Neural progenitor cell (in vitro differentiated cells): ENCODE measurements at places on chromosomes 6 and 20. TPM values are rescaled to one million over a fixed set of nuclear protein-coding genes. Genes with fewer than 3 reads are reported as not detected.

DNA sequence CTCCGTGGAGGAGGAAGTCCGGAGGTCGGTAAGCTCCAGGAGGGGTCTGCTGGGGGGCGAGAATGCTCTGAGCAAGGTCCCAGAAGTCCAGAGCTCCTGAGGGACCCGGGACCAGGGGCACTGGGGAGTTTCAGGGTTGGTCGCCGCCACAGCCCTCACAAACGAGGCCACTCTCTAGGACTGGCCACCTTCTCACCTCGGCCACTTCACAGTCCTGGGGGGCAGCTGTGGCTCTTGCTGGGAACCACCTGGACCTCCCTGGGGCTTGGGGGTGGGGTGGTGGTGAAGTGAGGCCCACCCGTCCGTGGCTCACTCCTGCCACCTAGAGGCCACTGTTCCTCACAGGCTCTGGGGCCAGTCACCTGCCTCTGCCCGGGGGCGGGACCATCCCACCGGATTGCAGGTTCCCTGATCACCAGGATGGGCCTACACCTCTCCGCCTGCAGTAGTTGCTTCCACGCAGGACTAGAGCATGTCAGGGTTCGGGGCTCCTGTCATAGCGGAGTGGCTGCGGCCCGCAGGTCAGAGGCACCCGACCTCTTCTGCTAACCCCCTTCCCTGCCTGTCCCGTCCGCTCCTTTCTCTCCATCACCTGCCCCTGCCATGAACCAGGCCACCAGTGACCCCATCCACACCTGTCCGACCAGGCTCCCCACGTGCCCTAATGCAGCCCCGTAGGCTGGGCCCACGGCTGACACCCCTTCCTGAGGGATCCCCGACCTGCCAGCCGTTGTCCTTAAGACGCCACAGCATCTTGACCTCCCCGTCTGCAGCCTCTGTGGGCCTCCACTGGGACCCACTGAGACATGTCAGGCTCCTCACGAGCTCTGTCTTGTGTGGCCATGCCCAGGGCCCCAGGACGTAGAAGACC, 5.1 kb upstream of the TCEA2 start:
- H3K4me1 ChIP-seq = peaks cover 4% of the 10 kb centered on the region
- H3K4me3 ChIP-seq = no peak overlapping the region
- no peak overlapping the region for H3K27ac ChIP-seq
- peaks cover 5% of the 10 kb centered on the region for H3K27me3 ChIP-seq
- H3K36me3 ChIP-seq = no peaks in the 10 kb centered on the region
- DNase-seq = peak; percentile 85

- no peak overlapping the region for H3K4me3 ChIP-seq
- H3K27ac ChIP-seq = no peak overlapping the region
- DNase-seq = no peak
- no peaks in the 10 kb centered on the region for H3K27me3 ChIP-seq
- H3K4me1 ChIP-seq = no peaks in the 10 kb centered on the region
- no peaks in the 10 kb centered on the region for H3K36me3 ChIP-seq
These were observed 38.0 kb downstream of the MACROD2 start for GRCh38 chr20:14033310-14033709.

- peaks cover 49% of the 10 kb centered on the region for H3K27me3 ChIP-seq
- peaks cover 7% of the 10 kb centered on the region for H3K4me1 ChIP-seq
- no peak overlapping the region for H3K27ac ChIP-seq
- H3K4me3 ChIP-seq = no peak overlapping the region
- no peak for DNase-seq
- H3K36me3 ChIP-seq = no peaks in the 10 kb centered on the region
These were observed 185.6 kb downstream of the OR2B2 start for GRCh38 chr6:27726619-27727023.

GRCh38 chr20:60485012-60485760, 527.0 kb downstream of the CDH26 start:
- no peak for DNase-seq
- no peak overlapping the region for H3K4me3 ChIP-seq
- no peak overlapping the region for H3K27ac ChIP-seq
- H3K36me3 ChIP-seq = no peaks in the 10 kb centered on the region

- H3K4me1 ChIP-seq = peaks cover 21% of the 10 kb centered on the region
- no peaks in the 10 kb centered on the region for H3K36me3 ChIP-seq
- no peaks in the 10 kb centered on the region for H3K27me3 ChIP-seq
These were observed 28.3 kb downstream of the METTL24 start for GRCh38 chr6:110329714-110330436.

DNA sequence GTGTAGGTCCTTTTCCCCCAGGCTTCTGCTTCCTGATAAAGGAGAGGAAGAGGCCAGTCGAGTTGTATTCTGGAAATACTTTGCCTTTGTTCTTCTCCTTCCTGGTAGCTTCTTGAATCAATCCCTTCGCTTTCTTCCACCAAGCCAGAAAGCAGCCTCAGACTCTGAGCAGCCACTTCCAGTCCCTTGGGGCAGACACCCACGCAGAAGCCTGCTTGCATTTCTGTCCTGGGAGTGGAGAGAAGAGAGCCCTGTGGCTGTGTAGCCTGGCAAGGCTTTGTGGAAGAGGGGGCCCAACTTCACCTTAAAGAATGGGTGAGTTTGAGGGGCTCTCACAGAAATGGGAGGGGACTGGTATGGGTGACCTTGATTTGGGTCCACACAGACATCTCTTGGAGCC, 211.0 kb upstream of the SSTR4 start:
- DNase-seq = no peak
- H3K36me3 ChIP-seq = no peaks in the 10 kb centered on the region
- H3K4me1 ChIP-seq = peaks cover 6% of the 10 kb centered on the region
- no peak overlapping the region for H3K27ac ChIP-seq

- H3K27me3 ChIP-seq = no peaks in the 10 kb centered on the region
- no peaks in the 10 kb centered on the region for H3K36me3 ChIP-seq
- H3K4me3 ChIP-seq = peak overlapping the region; percentile 28
- peak overlapping the region; percentile 90 for H3K27ac ChIP-seq
These were observed 9.9 kb downstream of the BCL2L1 start for GRCh38 chr20:31712564-31713311.

DNA sequence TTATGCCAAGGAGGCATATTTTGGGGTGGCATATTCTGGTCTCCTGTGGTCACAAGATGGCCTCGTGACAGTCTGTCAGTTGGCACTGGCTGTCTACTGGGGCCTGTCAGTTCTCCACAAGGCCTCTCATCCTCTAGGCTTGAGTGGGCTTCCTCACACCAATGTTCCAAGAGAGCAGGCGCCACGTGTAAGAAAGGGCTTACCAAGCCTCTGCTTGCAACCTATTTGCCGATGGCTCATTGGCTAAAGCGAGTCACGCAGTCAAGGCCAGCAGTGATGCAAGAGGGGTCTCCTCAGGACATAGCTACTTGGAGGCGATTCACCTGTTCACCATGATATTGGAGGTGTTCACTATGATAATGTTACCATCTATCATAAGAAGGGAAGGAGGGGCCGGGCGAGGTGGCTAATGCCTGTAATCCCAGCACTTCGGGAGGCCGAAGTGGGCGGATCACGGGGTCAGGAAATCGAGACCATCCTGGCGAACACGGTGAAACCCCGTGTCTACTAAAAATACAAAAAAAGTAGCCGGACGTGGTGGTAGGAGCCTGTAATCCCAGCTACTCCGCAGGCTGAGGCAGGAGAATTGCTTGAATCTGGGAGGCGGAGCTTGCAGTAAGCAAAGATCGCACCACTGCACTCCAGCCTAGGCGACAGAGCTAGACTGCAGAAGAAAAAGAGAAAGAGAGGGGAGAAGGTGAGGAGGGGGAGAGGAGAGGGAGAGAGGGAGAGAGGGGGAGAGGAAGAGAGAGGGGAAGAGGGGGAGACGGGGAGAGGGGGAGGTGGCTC, 35.3 kb downstream of the C6orf52 start:
- H3K4me1 ChIP-seq = no peaks in the 10 kb centered on the region
- peak overlapping the region; percentile 28 for H3K4me3 ChIP-seq
- no peaks in the 10 kb centered on the region for H3K27me3 ChIP-seq
- no peak overlapping the region for H3K27ac ChIP-seq

DNA sequence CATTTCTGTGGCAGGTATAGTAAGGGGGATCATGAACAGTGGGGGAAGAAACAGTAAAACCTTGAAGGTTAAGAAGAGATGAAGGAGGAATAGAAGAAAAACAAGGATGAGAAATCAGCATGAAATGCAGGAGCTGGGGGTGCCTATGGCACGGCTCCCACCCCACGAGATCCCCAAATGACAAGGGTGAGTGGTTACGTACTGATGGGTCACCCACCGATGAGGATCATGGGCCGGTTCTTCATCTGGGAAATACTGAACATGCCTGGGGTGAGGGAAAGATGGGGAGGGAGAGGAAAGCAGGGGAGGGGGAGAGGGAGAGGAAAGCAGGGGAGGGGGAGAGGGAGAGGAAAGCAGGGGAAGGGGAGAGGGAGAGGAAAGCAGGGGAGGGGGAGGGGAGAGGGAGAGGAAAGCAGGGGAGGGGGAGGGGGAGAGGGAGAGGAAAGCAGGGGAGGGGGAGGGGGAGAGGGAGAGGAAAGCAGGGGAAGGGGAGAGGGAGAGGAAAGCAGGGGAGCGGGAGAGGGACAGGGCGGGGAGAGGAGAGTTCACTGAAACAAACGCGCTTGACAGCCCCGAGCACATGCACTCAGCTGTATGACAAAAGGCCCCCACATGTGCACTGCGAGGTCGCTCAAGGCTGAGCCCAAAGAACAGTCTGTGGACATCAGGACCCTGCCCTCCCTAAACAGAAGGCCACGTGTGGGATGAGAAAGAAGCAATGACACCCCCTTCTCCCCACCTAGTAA, 25.3 kb downstream of the MOCS1 start:
- H3K27ac ChIP-seq = no peak overlapping the region
- H3K36me3 ChIP-seq = no peaks in the 10 kb centered on the region
- DNase-seq = no peak
- H3K4me1 ChIP-seq = no peaks in the 10 kb centered on the region
- no peaks in the 10 kb centered on the region for H3K27me3 ChIP-seq

GRCh38 chr6:155411154-155412052, 44.2 kb downstream of the NOX3 start:
- H3K27ac ChIP-seq = no peak overlapping the region
- H3K4me3 ChIP-seq = no peak overlapping the region
- H3K27me3 ChIP-seq = no peaks in the 10 kb centered on the region
- DNase-seq = no peak

- H3K36me3 ChIP-seq = no peaks in the 10 kb centered on the region
- no peak overlapping the region for H3K4me3 ChIP-seq
- H3K4me1 ChIP-seq = peaks cover 8% of the 10 kb centered on the region
- H3K27me3 ChIP-seq = no peaks in the 10 kb centered on the region
- no peak for DNase-seq
These were observed 26.8 kb downstream of the ZNF831 start for GRCh38 chr20:59190466-59190865.

GRCh38 chr6:160270347-160270746, 11.7 kb upstream of the SLC22A2 start:
- H3K27me3 ChIP-seq = no peaks in the 10 kb centered on the region
- no peak overlapping the region for H3K4me3 ChIP-seq
- no peaks in the 10 kb centered on the region for H3K4me1 ChIP-seq

GRCh38 chr20:52047811-52048764, 143.5 kb downstream of the ZFP64 start:
- H3K4me1 ChIP-seq = peaks cover 36% of the 10 kb centered on the region
- H3K27ac ChIP-seq = peak overlapping the region; percentile 97
- H3K4me3 ChIP-seq = peak overlapping the region; percentile 45
- H3K27me3 ChIP-seq = no peaks in the 10 kb centered on the region

GRCh38 chr6:2695454-2696095, 55.1 kb downstream of the MYLK4 start:
- no peak overlapping the region for H3K27ac ChIP-seq
- H3K4me3 ChIP-seq = no peak overlapping the region
- H3K27me3 ChIP-seq = no peaks in the 10 kb centered on the region
- H3K36me3 ChIP-seq = no peaks in the 10 kb centered on the region
- no peaks in the 10 kb centered on the region for H3K4me1 ChIP-seq

GRCh38 chr6:131040866-131041265, 22.2 kb downstream of the EPB41L2 start:
- no peak overlapping the region for H3K27ac ChIP-seq
- H3K4me1 ChIP-seq = no peaks in the 10 kb centered on the region
- DNase-seq = no peak
- H3K27me3 ChIP-seq = no peaks in the 10 kb centered on the region
- no peaks in the 10 kb centered on the region for H3K36me3 ChIP-seq

DNA sequence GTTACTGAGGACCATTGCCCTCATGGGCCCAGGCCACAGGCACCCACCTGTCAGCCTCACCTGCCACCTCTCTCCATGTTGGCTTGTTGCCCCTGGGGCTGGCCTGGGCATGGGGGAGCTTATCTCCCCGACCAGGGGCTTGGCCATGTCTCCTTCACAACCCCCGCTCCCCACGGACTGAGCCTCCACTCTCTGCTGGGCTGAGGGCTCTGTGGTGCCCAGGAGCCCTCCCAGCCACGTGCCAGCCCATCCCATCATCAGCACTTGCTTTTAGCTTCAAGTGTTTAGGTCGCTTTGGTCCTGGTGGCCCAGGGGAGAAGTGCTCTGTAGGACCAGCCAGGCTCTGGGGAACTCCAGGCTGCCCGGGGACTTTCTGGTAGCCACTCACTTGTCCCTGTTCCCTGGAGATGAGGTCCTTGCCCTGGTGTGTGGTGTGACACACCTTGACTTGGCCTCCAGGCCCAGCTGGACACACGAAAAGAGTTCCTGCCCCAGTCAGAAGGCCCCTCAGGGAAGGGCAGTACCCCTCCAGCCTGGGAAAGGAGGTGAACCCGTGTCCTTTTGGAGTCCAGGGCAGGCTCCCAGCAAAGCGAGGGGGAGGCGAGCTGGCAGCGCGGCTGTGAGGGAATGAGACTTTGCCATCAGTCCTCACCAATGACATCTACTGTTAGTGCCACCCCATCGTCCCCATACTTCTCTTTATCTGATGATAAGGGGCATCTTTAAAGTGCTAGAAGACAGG, 352.6 kb downstream of the ZFAND3 start:
- peaks cover 22% of the 10 kb centered on the region for H3K4me1 ChIP-seq
- H3K36me3 ChIP-seq = no peaks in the 10 kb centered on the region
- DNase-seq = no peak
- no peak overlapping the region for H3K4me3 ChIP-seq
- no peak overlapping the region for H3K27ac ChIP-seq

- DNase-seq = no peak
- H3K27me3 ChIP-seq = no peaks in the 10 kb centered on the region
- no peaks in the 10 kb centered on the region for H3K36me3 ChIP-seq
These were observed 339.4 kb downstream of the CDH26 start for GRCh38 chr20:60297649-60298048.

DNA sequence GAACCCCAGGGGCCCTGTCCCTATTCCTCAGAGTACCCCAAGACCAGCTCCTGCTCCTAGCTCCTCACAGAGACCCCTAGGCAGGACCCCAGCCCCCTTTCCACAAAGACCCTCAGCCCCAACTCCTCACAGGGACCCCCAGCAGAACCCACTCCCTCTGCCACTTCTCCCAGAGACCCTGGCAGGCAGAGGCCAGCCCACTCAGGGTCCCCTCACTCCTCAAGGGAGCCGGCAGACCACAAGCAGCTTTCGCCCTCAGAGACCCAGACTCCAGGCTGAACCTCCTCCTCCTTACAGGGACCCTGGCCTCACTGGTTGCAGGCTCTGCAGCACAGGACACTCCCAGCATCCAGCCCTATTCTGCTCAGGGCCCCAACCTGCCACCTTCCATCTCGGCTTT, 575 bp downstream of the SLC44A4 start:
- H3K27me3 ChIP-seq = no peaks in the 10 kb centered on the region
- H3K36me3 ChIP-seq = no peaks in the 10 kb centered on the region
- no peak overlapping the region for H3K27ac ChIP-seq
- no peaks in the 10 kb centered on the region for H3K4me1 ChIP-seq

- H3K36me3 ChIP-seq = no peaks in the 10 kb centered on the region
- no peaks in the 10 kb centered on the region for H3K4me1 ChIP-seq
- no peak overlapping the region for H3K4me3 ChIP-seq
These were observed 87.4 kb downstream of the GJA1 start for GRCh38 chr6:121522771-121523386.

Gene PKIB
- 153 and 202 TPM in 2 replicates for total RNA-seq

Gene UBD
- total RNA-seq = not detected in 2 replicates

Gene SRMS
- not detected in 2 replicates for total RNA-seq

Gene NHLRC1
- not detected in 2 replicates for total RNA-seq

Gene OR12D3
- not detected in 2 replicates for total RNA-seq

Gene MUCL3
- 0.03 TPM in 1 of 2 replicates, not detected in the other for total RNA-seq

Gene RCAN2
- total RNA-seq = 5.8 and 6.7 TPM in 2 replicates

Gene LRRC73
- 0.37 TPM in 1 of 2 replicates, not detected in the other for total RNA-seq

Gene PRSS16
- total RNA-seq = 4.3 and 7.2 TPM in 2 replicates

Gene ARMH2
- total RNA-seq = not detected in 2 replicates

Gene IMPG1
- not detected in 2 replicates for total RNA-seq
